Activated CD8-positive, alpha-beta T cell treated with anti-CD3 and anti-CD28 coated beads, Interleukin-2, amount 10 ng/mL, durations not matched to agents 7 days and 5 days (primary cell): ENCODE measurements at places on chromosomes 7 and 10.
A peak's percentile ranks its signal among the peaks of the same experiment; 100 is the strongest.

- H3K27me3 ChIP-seq = no peaks in the 10 kb centered on the region
- H3K4me3 ChIP-seq = no peak overlapping the region
- no peak overlapping the region for H3K27ac ChIP-seq
- no peaks in the 10 kb centered on the region for H3K36me3 ChIP-seq
Measured at GRCh38 chr10:58817201-58817846, 304.7 kb downstream of the BICC1 start.

- peaks cover 11% of the 10 kb centered on the region for H3K27me3 ChIP-seq
- peak overlapping the region; percentile 89 for H3K27ac ChIP-seq
- no peak for DNase-seq
- H3K36me3 ChIP-seq = no peaks in the 10 kb centered on the region
- peaks cover 19% of the 10 kb centered on the region for H3K4me1 ChIP-seq
- H3K4me3 ChIP-seq = peak overlapping the region; percentile 94
Measured at GRCh38 chr7:77536017-77536412, 1.1 kb upstream of the PTPN12 start.

- H3K27me3 ChIP-seq = peaks cover 13% of the 10 kb centered on the region
- H3K4me3 ChIP-seq = no peak overlapping the region
- DNase-seq = no peak
- H3K27ac ChIP-seq = no peak overlapping the region
Measured at GRCh38 chr10:68125772-68126171, 16.5 kb downstream of the MYPN start.

DNA sequence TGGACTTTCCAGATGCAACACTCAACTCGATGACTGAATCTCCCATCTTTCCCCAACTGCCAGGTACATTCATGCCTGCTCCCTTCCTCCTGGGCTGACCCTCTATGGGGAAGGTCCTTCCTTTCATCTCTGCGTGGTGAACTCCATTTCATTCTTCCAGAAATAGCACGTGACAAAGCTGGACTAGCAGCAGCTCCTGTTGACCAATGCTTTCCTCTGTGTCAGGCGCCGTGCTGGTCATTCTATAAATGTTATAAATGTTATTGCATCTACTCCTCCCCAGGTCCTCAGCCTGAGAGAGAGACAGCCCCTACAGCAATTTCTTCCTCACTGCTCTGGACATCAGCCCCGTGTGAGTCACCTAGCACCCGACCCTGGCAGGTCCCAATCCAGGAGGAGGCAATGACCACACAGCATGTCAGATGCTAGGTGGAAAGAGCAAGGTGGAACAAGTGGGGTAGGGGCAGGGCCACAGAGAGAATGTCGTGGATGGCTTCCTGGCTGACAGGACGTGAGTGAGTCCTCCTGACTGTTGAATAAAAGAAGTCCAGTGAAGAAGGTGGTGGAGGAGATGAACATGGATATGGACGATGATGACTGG lies 178.1 kb downstream of the ADAM12 start:
- no peaks in the 10 kb centered on the region for H3K36me3 ChIP-seq
- no peak overlapping the region for H3K4me3 ChIP-seq
- no peaks in the 10 kb centered on the region for H3K27me3 ChIP-seq
- H3K4me1 ChIP-seq = no peaks in the 10 kb centered on the region
- DNase-seq = no peak

DNA sequence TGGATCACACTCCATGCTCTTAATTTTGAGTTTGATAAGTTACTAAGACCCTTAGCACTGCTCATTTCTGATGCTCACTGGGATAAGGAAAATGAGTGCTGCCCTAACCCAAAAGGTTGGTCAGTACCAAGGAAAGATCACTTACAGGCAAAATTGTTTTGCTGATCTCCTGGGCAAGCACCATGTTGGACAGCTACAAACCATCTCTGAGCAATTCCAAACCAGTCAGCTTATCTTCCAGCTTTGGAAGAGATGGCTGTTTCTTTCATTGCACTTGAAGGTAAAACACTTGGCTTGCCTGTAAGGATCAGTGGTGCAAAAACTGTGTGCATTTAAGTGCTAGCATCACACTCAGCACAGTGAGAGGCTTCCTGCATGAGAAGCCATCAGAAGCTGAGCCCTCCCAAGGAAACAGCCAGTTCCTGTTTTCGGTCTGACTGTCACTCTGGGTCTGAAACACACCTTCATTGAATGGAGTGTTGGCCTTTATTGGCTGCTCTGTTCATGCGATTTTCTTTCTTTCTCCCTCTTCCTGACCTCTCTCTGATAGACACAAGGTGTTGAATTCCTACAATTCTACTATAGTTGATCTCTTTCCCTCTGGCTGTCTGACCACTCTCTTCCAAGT lies 126.4 kb upstream of the GHITM start:
- no peaks in the 10 kb centered on the region for H3K36me3 ChIP-seq
- H3K4me3 ChIP-seq = no peak overlapping the region
- H3K27ac ChIP-seq = no peak overlapping the region
- peaks cover 5% of the 10 kb centered on the region for H3K4me1 ChIP-seq
- no peak for DNase-seq
- no peaks in the 10 kb centered on the region for H3K27me3 ChIP-seq

- DNase-seq = no peak
- peak overlapping the region; percentile 52 for H3K4me3 ChIP-seq
- H3K4me1 ChIP-seq = peaks cover 11% of the 10 kb centered on the region
- peak overlapping the region; percentile 40 for H3K27ac ChIP-seq
Measured at GRCh38 chr10:49611166-49611815, 1.2 kb downstream of the SLC18A3 start.

DNA sequence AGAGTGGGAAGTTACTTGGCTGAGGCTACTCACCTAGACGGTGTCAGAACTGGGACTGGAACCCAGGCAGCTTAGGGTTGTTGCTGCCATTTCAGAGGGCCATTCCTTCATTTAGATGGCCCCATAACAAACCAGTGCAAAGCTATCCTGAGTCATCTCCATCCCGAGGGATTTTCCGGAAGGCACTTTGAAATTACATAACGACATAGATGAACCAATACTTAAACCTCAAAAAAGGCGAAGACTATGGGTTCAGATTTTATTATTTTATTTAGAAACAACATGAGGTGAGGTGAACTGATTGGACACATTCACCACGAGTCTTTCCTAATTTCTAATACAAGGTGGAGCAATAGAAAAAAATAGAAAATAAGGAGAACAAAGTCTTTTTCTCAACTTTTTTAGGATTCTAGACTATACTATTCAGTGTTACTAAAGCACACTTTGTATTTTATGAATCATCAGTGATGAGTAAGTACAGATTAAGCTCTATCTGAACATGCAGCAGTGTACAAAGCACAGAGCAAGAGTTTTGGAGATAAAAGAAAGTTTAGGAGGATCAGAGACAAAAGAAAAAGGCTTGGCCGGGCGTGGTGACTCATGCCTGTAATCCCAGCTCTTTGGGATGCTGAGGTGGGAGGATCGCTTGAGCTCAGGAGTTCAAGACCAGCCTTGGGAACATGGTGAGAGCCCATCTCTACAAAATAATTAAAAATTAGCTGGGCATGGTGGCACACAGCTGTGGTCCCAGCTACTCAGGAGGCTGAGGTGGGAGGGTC lies 79.5 kb upstream of the SVIL start:
- H3K27me3 ChIP-seq = no peaks in the 10 kb centered on the region
- H3K36me3 ChIP-seq = peaks cover 5% of the 10 kb centered on the region
- no peak overlapping the region for H3K4me3 ChIP-seq

DNA sequence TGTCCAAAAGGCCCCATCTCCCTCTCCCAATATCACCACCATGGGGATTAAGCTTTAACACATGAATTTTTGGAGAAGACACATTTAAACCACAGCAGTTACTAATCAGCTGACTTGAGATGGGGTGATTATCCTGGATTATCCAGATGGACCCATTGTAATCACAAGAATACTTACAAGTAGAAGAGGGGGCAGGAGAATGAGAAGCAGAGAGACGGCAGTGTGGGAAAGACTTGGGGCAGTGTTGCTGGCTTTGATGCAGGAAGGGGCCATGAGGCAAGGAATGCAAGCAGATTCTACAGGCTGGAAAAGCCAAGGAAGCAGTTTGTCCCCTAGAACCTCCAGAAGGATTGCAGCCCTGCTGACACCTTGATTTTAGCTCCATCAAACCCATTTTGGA lies 30.7 kb upstream of the INMT start:
- peaks cover 36% of the 10 kb centered on the region for H3K36me3 ChIP-seq
- no peak overlapping the region for H3K4me3 ChIP-seq
- H3K27me3 ChIP-seq = no peaks in the 10 kb centered on the region
- peaks cover 19% of the 10 kb centered on the region for H3K4me1 ChIP-seq
- no peak overlapping the region for H3K27ac ChIP-seq

GRCh38 chr7:139830782-139831501 lies 1.9 kb downstream of the TBXAS1 start:
- peaks cover 10% of the 10 kb centered on the region for H3K27me3 ChIP-seq
- DNase-seq = no peak
- peak overlapping the region; percentile 12 for H3K4me3 ChIP-seq
- H3K27ac ChIP-seq = no peak overlapping the region

DNA sequence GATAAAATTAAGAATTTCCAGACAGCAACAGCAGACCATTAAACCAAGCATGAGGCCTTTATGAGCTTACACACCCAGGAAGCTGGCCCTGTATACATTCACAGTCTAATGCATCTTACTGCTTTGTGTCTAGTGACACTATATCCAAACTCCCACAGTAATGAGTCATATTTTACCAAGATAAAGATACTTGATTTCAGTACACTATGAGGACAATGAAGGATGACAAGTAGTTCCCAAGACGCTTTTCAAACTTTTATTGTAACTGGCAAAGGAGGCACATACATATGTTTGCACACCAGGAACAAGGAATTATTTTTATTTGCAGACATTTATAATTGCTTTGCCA lies 148.0 kb downstream of the TSPAN12 start:
- no peaks in the 10 kb centered on the region for H3K4me1 ChIP-seq
- no peaks in the 10 kb centered on the region for H3K36me3 ChIP-seq
- no peaks in the 10 kb centered on the region for H3K27me3 ChIP-seq

- DNase-seq = peak; percentile 21
- H3K4me1 ChIP-seq = no peaks in the 10 kb centered on the region
Measured at GRCh38 chr10:59240582-59241183, 64.2 kb downstream of the PHYHIPL start.

DNA sequence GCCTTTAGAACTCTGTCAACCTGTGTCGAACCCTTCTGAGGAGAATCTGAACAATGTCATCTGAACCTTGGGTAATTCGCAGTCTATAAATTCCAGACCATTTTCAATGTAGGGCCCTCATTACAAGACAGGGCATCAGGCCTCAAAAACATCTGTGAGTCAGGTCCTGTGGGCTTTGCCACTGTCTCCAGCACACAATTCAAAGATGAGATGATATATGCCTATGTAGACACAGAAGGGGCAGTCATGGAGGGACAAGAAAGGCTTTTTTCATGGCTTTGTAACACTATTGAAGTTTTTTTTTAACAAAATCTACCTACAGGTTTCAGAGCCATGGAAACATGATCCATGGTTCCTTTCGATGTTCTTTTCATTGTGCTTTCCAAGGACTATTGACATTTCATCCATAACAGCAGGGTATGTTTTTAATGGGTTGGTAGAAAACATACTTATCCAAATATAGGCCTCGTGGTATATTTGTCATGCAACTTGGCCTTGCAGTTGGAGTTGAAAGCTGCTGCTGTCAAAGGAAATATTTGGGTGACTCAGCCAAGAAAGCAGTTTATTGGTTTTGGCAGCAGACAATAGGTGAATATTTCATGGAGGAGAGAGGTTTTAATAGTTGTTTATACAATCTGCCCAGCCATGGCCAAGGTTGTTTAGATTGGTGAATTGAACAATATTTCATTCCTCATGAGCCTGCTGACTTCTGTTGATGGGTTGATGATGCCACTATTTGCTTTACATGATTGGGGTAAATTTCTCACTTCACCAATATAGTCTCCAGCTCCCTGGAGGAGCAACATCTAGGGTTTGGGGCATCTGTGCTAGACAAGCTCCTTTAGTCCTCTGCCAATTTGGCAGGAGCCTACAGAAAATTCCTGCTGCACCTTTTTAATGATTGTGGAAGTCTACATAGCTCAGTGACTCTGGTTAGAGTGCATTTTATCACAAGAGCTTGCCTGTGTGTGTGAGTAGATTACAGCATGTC lies 158.4 kb upstream of the TMEM72 start:
- no peak overlapping the region for H3K27ac ChIP-seq
- no peak overlapping the region for H3K4me3 ChIP-seq
- no peak for DNase-seq
- H3K27me3 ChIP-seq = no peaks in the 10 kb centered on the region

- H3K27ac ChIP-seq = no peak overlapping the region
- peaks cover 2% of the 10 kb centered on the region for H3K27me3 ChIP-seq
- no peak overlapping the region for H3K4me3 ChIP-seq
- H3K36me3 ChIP-seq = no peaks in the 10 kb centered on the region
Measured at GRCh38 chr7:24025094-24025493, 258.9 kb upstream of the NPY start.

DNA sequence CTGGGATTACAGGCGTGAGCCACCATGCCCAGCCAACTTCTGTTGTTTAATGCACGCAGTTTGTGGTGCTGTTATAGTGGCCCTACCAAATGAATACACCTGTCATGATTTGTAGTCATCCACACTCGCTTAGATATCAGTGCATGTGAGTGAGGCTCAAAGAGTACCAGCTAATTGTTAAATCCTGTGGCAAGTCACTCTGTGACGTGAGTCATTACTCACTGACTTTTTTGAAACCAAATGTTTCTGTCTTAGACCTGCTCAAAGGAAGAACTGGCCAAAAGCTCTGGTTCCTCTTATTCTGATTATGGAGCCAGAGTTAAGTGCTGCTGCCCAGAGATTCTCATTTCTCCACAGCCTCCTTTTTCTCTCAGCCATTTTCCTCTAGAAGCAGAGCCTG lies 109.4 kb downstream of the PRKAG2 start:
- H3K4me1 ChIP-seq = peaks cover 66% of the 10 kb centered on the region
- H3K27me3 ChIP-seq = no peaks in the 10 kb centered on the region
- H3K27ac ChIP-seq = peak overlapping the region; percentile 99

DNA sequence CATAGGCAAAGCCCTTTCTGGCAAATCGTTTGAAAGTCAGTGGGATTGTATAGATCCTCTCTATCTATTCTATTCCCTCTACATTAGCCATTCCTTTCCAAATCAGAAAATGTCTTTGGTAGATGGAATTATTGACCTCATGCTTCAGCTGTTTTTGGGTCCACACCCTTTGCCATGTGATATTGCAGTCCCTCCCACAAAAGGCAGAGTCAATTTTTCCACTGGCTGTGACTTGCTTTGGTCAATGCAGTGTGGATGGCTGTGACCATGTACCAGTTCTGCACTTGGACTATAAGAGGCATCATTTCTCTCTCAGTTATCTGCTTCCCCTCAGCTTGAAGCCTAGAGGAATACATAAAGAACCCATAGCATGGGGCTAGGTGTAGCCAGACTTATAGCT lies 332.9 kb downstream of the PTEN start:
- H3K4me3 ChIP-seq = no peak overlapping the region
- peaks cover 19% of the 10 kb centered on the region for H3K4me1 ChIP-seq
- H3K27ac ChIP-seq = no peak overlapping the region
- H3K27me3 ChIP-seq = no peaks in the 10 kb centered on the region

GRCh38 chr7:158377800-158378623 lies 209.6 kb downstream of the PTPRN2 start:
- H3K27ac ChIP-seq = no peak overlapping the region
- DNase-seq = no peak
- H3K36me3 ChIP-seq = no peaks in the 10 kb centered on the region
- no peaks in the 10 kb centered on the region for H3K27me3 ChIP-seq
